Non-pigmented ciliary epithelial cell (primary cell): ENCODE measurements at places on chromosomes 7 and 10.
A peak's percentile ranks its signal among the peaks of the same experiment; 100 is the strongest.

DNA sequence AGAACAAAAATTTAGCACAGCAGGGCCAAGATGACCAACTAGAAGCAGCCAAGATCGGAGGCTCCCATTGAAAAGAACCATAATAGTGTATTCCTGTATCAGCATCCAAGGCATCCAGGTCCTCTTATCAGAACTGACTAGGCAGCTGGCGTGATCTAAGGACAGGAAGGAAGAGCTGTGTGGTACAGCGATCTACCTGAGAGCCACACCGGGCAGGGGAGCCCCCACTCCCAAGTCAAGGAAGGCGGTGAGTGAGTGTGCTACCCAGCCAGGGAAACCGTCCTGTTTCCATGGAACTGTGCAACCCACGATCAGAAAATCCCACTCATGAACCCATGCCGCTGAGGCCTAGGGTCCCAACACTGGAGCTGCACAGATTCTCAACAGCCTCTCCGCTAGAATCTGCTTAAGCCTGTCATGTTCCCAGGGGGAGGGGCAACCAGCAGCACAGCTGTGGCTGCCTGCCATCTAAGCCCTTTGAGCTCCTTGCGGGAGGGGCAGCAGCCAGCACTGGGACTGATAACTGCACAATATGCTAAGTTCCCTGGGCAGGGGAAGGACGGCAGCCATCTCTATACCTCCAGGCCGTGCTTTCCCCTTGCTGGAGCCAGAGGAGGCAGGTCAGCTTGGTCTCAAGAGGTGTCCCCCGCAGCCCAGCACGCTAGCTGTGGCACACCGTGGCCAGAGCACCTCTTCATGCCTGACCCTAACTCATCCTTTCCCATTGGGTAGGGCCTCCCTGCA, 213.0 kb upstream of the SMIM30 start:
- no peak for DNase-seq

DNA sequence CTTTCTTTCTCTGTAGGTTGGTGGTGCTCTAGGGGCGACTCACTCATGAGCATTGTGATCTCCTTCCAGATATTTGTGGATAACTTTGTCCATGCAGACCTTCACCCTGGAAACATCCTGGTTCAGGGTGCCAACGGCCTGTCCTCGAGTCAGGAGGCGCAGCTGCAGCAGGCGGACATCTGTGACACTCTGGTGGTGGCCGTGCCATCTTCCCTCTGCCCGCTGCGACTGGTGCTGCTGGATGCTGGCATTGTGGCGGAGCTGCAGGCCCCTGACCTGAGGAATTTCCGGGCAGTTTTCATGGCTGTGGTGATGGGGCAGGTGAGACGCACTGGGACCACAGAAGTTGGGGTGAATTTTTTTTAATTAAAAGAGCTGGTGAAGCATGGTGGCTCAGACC, 9.6 kb upstream of the NDUFB2 start:
- DNase-seq, result no peak

DNA sequence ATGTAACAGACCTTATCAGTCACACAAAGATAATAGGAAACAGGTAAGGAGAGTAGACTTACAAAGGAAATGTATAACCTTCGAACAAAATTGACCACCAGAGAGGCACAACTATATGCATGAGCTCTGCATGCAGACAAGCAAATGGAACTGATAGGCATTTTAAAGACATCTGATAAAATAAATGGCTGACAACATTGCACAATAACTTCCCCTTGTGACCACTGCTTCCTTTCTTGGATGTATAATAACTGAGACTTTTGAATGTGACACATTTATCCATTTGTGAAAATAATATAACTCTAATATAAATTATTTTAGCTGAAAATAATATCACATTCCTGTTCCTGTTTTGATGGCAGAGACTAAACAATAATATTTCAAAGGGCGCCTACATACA, 654.2 kb upstream of the STEAP1 start:
- DNase-seq, result no peak

DNA sequence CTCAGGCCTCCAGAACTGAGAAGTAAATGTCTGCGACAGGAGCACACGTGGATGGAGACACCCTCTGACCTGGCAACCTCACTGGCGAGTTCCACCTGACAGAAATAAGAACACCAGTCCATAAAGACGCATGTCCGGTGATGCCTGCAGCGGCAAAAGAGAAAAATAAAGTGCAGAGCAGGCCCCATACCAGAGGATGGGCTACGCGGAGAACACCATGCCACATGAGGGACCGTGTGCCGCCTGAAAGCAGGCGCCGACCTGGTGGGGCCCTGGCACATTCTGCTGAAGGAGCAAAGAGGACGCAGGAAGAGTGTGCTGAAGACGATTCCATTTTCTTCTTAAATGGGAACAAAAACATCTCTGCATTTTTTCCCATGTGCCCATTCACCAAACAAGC, 105.0 kb downstream of the VIPR2 start:
- DNase-seq, result no peak

- no peak for DNase-seq
These were observed 79.9 kb downstream of the VTI1A start for GRCh38 chr10:112526906-112527305.

GRCh38 chr7:51261117-51261835, 55.3 kb downstream of the COBL start:
- no peak for DNase-seq

DNA sequence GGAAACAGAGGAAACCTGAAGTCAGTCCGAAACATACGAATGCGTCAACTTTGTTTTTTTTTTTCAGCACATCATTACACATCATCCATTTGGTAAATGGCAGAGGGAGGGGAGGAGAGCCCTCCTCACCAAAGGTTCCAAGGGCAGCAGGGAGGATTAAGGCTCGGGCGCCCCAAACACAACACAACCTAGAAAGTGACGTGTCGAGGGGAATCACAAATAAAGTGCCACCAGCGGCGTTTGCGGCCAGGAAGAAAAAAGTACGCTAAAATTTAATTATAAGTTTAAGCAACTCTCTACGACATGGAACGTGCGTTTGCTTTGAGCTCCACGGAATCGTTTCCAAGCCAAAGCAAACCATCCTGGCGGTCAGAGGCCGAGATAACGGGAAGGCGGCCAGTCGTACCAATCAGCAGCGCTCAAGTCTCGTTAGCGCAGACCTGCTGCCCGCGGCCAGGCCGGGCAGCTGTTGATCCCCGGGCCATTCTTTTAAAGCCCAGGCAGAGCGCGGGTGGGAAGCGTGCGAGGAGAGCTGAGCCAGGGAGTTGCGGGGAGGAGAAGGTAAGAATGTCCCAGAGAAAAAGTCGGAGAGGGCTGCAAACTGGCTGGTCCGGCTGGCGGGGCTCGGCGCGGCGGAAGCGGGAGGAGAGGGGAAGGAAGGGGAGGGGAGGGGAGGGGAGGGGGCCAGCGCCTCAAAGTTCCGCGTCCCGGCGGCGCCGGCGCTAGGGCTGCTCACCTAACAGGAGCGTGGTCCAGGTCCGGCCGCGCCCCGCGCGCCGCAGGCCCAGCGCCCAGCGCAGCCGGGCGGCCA, 719 bp downstream of the DPY19L1 start:
- no peak for DNase-seq

- DNase-seq, result no peak
These were observed 140.6 kb upstream of the HPS1 start for GRCh38 chr10:98587156-98587837.

DNA sequence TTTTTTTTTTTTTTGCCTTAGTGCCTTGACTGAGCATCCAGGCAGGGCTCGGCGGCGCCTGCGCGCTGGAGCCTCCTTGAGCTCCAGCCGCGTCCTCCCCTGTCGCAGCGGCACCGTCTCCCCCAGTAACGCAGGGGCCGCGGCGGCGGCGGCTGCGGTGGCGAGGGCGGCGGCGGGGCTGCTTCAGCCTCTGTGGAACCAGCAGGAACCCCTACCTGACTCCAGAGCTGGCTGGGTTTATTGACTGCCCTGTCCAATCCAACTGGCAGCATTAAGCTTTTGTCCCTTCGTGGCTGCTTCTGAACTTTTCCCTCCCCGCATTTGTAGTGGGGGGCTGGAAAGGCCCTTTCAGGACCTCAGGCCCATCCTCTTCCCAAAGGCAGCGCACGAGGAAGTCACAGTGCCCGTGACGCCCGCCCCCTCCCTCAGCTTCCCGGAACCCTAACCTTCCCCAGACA, at the start of gene GPR85:
Gene GPR85 (minus strand): TSS at position 397 of the 458 bp plus-strand sequence. CDS start 2,106 bp downstream, outside the sequence.
- no peak for DNase-seq

DNA sequence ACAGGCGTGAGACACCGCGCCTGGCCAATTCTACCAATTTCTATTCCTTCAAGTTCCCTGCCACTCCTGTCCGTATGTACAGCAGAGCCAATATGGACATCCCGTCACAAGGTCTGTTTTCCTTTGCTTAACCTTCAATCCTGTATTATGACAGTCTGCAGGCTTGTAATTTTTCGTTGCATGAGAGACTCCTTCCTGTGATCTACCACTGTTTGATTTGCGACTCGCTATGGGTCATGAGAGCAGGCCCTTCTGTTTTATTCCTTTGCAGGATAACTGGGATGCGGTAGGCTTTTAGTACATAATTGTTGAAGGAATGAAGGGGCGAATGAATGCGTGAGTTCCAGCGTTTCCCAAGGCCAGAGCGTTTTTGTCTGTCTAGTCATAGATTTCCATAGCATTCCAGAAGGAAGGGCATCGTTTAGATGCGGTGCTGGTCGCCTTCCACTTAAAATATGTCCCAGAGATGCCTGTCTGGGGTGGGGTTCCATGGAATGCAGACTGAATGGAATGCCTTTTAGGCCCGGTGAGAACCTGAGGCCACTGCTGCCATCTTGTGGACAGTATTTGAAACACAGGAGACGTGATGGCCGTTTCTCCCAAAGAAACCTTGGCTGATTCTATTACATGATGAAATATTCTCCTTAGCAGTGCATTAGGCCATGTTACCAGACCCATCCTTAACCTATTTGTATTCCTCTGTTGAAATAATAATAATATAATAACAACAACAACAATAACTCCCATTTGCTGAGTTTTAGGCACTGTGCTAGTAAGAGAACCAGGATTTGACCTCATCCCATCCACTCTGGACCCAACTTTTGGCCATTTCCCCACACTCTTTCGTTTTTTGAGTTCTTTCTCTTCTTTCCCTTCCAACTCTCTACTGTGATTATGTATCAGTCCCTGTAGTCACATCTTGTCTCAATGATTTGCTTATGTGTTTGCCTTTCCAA, 193.2 kb downstream of the MYOF start:
- peak; percentile 77 for DNase-seq

DNA sequence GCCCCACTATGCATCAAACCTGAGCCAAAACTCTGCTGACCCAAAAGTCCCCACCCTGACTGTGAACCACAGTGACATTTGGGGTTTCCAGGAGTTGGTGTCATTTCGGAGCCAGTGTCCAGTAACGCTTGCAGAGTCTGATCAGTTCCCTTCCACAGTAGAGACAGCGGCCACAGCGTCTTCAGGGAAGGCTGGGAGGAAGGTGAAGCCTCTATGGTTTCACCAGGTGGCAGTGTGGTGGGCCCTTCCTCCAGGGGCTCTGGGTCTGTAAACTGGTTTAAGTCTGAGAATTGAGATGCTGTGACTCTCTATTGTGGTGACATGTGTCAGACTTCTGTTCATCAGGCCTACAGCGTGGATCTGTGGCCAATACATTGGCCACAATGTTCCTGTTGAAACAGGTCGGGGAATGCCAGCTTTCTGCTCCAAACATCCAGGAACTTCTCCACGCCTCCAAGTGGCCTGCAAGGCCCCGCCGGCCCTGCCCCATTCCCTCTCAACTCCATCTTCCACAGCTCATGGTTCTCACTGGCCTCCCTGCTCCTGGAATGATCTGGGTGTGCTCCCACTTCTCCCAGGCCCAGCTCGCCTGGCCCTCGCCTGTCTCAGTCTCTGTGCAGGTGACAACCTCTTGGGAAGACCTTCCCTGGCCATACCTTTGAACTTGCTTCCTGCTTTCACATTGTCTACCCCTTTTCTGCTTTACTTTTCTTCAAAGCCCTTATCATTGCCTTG, 124.5 kb upstream of the FAM20C start:
- DNase-seq, result no peak

DNA sequence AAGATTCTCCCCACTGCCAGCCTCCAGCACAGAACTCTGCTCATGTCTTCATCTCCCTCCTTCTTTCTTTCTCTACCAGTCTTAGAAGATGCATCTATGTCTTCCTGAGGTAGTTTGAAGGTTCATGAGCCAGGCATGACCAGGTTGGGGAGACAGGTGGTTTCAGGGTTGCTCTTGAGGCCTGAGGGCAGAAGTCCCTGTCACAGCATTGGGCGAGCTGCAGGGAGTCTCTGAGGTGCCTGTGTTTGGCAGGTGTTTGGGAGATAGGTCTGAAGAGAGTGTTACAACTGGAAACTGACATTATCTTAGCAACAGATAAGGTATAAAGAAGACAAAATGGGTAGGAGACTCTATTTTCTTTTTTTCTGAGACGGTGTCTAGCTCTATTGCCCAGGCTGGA, 18.7 kb downstream of the PRSS2 start:
- no peak for DNase-seq

- no peak for DNase-seq
These were observed 29.4 kb upstream of the UCMA start for GRCh38 chr10:13263591-13263990.

GRCh38 chr10:73134727-73135126, 24.5 kb downstream of the NUDT13 start:
- DNase-seq, result no peak

GRCh38 chr10:91312382-91312733, 91.9 kb downstream of the PCGF5 start:
- DNase-seq, result no peak

DNA sequence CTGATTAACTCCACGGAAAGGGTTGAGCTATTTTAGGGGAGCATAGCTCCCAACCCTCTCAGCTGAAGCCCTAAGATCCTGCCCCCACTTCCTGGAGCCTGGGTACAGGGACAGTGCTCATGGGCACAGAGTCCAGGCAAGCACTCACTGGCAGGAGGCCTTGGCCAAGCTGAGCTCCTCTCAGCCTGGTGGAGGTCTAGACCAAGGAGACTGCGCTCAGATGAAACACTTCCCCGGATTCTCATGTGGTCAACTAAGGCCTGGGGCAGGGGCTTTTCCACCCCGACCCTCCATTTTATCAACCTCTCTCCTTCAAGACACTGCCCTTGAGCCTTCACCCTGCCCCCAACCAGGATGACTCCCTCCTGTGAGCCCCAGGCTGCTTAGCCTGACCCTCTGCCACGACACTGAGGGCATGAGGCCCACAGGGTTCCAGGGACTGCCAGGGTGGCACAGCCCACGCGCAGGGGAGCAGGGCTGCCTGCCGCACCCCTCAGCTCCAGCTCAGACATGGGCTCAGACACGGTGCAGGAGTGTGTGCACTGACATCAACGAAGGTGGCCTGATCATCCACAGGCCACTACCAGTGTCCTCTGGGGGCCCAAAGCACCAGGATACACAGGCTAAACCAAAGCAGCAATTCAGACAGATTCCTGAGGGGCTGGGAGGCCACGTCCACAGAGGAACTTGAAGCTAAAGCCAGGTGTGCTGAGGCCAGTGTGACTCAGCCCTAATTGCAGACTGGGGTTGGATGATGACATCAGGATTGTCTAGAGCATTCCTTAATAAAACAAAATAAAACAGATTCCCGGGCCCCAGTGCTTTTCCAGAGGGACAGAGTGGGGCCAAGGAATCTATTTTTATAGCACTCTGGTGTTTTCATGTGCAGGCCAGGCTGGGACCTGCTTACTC, 18.8 kb downstream of the CHAT start:
- no peak for DNase-seq

GRCh38 chr10:93098816-93099215, 25.1 kb downstream of the CYP26A1 start:
- no peak for DNase-seq
